A549 (cell line): ENCODE measurements at places on chromosomes 5 and 9. TPM values are rescaled to one million over a fixed set of nuclear protein-coding genes. Genes with fewer than 3 reads are reported as not detected.

- no peak for DNase-seq
These were observed 23.2 kb upstream of the LRRC14B start for GRCh38 chr5:167982-168660.

DNA sequence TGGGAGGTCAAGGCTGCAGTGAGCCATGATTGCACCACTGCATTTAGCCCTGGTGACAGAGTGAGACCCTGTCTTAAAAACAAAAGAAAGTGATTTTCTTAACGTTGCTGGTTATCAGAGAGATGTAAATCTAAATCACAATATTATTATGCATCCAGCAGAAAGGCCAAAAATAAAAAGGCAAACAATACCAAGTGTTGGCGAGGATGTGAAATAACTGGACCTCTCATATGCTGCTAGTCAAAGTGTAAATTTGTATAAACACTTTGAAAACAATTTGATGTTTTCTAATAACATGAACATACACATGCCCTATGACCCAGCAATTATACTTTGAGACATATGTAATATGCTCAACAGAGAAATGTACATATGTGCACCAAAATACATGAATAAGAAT lies 110.7 kb upstream of the CNTLN start:
- no peak for DNase-seq

- DNase-seq = no peak
These were observed 70.8 kb upstream of the XPA start for GRCh38 chr9:97767891-97768290.

- DNase-seq = no peak
These were observed 41.9 kb downstream of the SLC22A5 start for GRCh38 chr5:132411304-132412013.

- peak; percentile 47 for DNase-seq
These were observed 21.2 kb upstream of the LOX start for GRCh38 chr5:122099060-122099790.

DNA sequence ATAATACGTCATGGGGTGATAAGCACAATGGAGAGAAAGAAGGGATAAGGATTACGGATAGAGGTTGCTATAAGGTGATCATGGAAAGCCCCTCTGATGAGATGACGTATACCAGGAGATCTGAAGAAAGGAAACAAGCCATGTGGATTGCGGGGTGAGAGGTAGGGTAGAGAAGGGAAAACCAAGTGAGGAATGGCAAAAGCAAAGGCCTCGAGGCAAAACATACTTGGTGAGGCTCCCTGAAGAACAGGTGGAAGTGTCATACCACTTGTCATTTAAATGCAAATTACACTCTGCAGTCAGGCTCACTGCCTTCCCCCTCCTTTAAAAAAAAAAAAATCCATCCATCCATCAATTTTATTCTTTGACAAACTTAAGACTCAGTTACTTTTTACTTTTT lies 420.8 kb downstream of the RAB3C start:
- no peak for DNase-seq

GRCh38 chr5:169980418-169981053 lies at the start of gene INSYN2B:
Gene INSYN2B (minus strand): TSS chr5:169980495. CDS start chr5:169883898, 96,597 bp downstream.
- DNase-seq = peak; percentile 86

DNA sequence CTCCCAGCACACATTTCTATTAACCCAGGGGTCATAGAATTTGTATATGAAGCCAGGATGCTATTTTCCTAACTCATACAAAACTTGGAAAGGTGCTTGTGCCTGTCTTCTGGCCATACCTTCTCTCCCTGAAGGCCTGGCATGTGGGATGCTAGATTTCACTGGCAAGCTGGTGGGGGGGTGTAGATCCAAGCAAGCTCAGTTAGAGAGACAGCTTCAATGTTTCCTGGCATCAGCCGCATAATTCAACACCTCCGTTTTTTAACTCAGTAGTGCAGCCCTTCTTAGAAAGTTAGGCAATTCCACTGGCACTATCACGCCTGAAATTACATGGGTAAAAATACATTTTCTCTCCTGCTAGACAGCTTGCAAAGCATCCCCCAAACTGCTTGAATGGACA lies 51.8 kb downstream of the MEGF10 start:
- DNase-seq = no peak

- DNase-seq = no peak
These were observed 24.6 kb upstream of the JADE2 start for GRCh38 chr5:134500699-134501430.

CD180 gene
- polyA plus RNA-seq = 0.01 TPM in 1 of 3 replicates, not detected in the others

ROPN1L gene
- 0.83 to 1.3 TPM (median 1.3 TPM) in 3 replicates for polyA plus RNA-seq

- DNase-seq = no peak
These were observed 9.0 kb upstream of the ZSWIM6 start for GRCh38 chr5:61322738-61323725.

DNA sequence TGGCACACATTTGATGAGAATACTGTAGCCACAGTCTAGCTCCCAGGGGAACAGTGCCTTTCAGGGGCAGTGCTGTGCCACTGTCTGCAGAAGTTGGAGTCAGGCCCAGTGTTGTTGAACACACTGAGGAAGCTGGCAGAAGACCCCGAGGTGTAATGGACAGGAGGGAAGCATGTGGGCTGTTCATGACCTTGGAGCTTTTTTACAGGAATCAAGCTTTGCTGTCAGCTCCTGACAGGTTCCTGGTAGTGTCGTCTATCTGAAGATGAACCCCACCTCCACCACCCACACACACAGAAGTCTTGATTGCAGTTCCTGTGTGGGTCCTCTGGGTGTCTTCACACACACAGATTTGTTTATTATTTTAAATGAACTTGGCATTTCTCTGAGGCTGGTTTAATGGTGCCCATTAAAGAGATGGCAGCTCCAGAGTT lies 40.3 kb upstream of the TNFAIP8 start:
- peak; percentile 67 for DNase-seq

- no peak for DNase-seq
These were observed 206.9 kb downstream of the GABBR2 start for GRCh38 chr9:98501819-98502218.

DNA sequence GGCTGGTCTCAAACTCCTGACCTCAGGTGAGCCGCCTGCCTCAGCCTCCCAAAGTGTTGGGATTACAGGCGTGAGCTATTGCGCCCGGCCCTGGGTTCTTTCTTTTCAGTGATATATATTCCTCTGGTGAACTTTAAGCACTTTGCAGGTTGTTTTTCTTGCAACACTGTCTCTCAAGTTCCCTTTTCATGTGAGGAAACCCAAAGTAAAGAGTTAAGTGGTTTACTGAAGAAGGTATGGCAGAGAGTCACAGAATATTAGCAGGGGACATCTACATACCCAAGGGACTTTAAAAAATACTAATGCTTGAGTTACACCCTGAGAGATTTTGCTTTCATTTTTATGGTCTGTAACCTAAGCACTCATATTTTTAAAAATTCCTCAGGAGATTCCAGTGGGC lies 6.7 kb upstream of the GAPT start:
- DNase-seq = no peak

CKMT2 gene
- polyA plus RNA-seq = not detected in 3 replicates

- DNase-seq = no peak
These were observed 55.7 kb upstream of the COL15A1 start for GRCh38 chr9:98887918-98888510.

DNA sequence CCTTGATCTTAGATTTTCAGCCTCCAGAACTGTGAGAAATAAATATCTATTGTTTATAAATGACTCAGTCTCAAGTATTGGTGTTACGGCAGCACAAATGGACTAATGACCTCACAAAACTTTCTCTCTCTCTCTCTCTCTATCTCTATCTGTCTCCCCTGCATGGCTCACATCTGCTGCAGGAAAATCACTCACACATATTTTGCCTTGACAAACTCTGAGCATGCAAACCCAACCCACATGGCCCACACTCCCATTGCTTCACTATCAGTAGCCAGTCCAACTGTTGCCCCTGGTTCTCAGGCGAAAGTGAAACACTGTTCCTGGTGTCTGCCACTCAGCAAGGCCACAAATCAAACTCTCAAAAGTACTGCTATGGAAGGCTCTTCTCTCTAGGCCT lies 66.4 kb upstream of the PIK3R1 start:
- DNase-seq = no peak

DNA sequence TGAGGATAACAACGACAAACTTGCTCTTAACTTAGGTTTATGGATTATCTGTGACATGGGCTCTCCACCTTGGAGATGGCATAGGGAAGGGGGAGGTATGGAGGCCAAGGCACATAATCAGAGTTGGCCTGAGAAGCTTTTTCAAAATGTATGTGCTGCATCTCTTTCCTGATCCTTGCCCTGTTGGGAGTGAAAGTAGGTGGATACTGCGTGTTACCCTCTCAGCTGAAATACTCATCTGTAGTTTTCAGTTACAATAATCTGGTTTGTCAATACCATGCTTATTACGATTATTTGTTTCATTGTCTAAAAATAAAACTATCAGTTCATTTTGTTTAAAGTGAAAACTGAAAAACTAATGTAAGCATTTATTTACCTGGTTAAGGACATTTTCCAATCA lies 86.7 kb downstream of the SLC44A1 start:
- no peak for DNase-seq

DNA sequence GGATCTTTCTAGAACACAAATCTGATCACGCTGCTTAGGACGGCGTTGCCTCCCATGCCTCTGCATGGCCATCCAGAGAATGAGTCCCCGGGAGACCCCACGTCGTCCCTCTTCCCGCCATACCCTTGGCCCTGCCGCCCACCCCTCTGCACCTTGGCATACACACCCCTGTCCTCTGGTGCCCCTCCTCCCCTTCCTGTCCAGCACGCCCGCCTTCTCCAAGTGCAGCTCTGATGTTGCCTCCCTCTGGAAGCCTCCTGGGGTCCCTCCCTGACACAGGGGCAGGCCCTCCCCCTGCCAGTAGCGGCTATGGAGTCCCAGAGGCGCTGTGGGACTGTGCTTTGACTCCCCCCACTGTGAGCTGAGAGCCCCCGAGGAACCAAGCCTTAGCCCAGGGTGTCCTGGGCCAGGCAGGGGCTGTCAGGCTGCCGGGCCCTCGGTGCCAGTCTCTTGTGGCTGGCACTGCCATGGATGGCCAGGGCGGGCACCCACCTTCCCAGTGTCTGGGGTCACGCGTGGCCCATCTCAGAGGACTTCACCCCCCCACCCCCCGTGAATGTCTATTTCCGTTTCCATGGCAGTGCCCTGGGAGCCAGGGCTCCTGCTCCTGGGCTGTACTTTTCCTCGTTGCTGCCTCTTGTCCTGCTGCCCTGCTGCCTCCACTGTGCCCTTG lies 70.5 kb upstream of the RNU6ATAC start:
- DNase-seq = no peak

- DNase-seq = peak; percentile 71
These were observed 837 bp downstream of the UIMC1 start for GRCh38 chr5:177005619-177006264.

- DNase-seq = no peak
These were observed 362.3 kb downstream of the FAM170A start for GRCh38 chr5:119991625-119992024.

- DNase-seq = no peak
These were observed 247.4 kb downstream of the ARL15 start for GRCh38 chr5:54062958-54063357.

GRCh38 chr5:123066016-123066415 lies 23.0 kb upstream of the PRDM6 start:
- DNase-seq = no peak

GRCh38 chr5:138663009-138663408 lies 87.8 kb upstream of the HSPA9 start:
- no peak for DNase-seq

- DNase-seq = no peak
These were observed 505 bp downstream of the C5orf34 start for GRCh38 chr5:43514471-43514815.

DNA sequence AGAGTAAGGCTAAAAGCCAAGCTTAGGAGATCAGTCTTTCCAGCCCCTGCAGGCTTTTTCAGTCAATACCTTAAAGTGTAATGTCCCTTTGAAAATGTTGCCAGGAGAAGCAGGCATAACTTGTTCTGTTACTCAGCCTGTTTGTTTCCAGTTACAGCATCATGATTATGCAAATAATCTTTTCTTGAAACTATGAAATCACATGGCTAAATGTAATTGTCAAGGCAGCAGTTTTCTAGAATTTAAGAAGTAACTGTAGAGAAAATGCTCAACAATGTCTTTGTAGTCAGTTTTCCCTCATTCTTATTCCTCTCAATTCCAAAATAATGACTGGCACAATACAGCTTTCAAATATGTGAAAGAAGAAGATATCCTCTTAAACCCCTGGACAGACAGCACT lies 1.9 kb upstream of the GPR107 start:
- no peak for DNase-seq

PCDH12 gene
- not detected in 3 replicates for polyA plus RNA-seq

DNA sequence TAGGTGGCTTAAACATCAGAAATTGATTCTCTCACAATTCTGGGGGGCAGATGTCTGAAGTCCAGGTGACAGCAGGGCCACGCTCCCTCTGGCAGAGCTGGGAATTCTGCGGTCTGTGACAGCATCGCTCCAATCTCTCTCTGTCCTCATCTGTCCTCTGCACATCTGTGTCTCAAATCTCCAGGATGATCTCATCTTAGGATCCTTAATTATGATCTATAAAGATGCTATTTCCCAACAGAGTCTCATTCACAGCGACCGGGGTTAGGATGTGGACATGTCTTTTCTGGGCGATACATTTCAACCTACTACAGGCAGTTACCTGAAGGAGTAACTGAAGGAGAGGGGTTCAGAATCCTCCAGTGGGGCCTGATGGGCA lies 31.4 kb downstream of the ANKRD33B start:
- DNase-seq = no peak

GRCh38 chr9:2810420-2811075 lies 33.3 kb downstream of the PUM3 start:
- no peak for DNase-seq

DNA sequence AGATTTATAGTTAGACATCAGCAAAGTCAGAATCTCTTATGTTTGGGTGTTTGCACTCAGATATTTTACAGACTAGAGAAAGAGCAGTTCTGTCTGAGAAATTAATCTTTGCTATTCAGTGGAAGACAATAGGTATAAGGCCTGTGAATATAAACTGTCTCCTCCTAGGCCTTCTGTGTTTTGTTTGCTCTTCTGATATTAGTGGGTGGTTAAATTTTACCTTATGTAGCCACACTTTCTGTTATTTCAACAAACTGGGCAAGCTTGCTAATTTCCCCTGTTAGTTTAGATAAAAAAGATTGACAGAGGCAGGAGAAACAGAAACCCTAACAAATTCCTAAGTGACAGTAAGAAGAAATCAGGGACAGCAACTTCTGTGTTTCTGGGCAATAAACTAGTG lies 141.6 kb downstream of the ARHGAP26 start:
- DNase-seq = no peak

- no peak for DNase-seq
These were observed 32.0 kb upstream of the ITGA2 start for GRCh38 chr5:52956915-52957747.

GRCh38 chr9:75188756-75189155 lies 100.4 kb downstream of the OSTF1 start:
- no peak for DNase-seq

- DNase-seq = no peak
These were observed 57.2 kb downstream of the RASGRF2 start for GRCh38 chr5:81017320-81017719.

DNA sequence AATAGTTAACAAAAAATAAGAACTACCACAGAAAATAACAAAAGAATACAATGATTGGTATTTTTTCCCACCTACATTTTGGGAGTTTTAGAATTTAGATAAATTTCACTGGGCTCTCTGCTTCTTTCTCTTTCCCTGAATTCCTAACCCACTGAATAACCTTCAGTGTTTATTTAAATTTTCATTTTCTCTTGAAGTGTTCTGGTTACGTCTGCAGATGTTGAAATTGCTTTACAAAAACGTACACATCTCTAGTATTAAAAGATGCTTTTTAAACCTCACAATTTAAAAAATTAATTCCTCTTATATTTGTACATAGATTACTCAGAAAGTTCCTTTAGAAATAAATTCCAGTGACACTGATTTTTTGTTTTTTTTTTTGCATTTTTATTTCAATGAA lies 158.7 kb upstream of the TUT7 start:
- DNase-seq = no peak

DRD1 gene
- polyA plus RNA-seq = 0.85 to 0.90 TPM (median 0.87 TPM) in 3 replicates
